ENCODE measurements at places on chromosomes 7 and 10.

DNA sequence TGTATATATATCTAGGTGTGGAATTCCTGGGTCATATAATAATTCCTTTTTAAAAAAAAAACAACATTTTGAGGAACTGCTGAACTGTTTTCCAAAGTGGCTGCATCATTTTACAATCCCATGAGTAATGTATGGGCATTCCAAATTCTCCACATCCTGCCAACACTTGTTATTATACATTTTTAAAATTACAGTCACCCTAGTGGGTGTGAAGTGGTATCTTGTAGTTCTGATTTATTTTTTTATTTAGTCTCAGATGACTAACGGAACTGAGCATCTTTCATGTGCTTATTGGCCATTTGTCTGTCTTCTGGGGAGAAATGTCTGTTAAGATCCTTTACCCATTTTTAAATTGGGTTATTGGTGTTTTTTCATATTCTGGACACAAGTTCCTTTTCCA lies 12.0 kb upstream of the KLHL7 start:
- DNase-seq: no peak

DNA sequence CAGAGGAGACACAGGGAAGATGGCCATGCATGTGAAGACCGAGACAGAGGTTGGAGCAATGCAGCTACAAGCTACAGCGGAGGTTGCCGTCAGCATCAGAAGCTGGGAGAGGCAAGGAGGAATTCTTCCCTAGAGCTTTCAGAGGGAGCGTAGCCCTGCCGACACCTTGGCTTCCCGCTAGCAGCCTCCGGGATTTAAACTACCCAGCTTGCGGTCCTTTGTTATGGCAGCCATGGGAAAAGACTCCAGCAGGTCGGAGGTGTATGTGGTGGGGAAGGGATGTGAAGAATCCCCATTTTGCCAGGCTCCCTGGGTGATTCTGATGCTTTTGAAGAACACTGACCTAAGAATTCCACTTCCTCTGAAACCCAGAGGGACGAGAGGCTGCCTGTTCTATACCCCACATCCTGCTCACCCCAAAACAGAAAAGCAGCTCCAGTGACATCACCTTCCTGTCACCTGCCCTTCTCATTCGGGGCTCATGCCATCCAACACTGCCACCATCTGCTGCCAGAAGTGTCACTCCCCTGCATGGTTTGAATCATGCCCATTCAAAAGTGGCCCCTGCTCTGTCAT lies 3.3 kb upstream of the SEPHS1 start:
- no peak for DNase-seq

DNA sequence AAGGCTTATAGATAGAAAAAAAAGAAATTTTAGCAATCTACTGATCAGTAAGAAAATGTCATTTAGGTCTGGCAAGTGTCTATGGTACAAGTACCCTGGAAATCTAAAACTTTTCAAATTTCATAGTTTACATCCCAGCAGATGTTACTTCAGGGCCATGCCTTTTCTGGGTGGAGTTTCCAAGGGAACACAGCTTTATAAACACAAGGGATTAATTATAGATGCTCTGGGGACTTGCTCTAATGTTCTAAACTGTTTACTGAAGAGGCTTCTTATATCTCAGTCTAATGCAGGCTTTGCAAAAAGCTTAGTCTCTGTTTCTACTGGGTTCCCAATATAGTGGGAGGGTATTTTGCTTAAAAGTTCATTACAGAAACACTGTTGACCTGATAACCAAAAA lies 3.1 kb downstream of the CD36 start:
- peak; percentile 14 for DNase-seq

DNA sequence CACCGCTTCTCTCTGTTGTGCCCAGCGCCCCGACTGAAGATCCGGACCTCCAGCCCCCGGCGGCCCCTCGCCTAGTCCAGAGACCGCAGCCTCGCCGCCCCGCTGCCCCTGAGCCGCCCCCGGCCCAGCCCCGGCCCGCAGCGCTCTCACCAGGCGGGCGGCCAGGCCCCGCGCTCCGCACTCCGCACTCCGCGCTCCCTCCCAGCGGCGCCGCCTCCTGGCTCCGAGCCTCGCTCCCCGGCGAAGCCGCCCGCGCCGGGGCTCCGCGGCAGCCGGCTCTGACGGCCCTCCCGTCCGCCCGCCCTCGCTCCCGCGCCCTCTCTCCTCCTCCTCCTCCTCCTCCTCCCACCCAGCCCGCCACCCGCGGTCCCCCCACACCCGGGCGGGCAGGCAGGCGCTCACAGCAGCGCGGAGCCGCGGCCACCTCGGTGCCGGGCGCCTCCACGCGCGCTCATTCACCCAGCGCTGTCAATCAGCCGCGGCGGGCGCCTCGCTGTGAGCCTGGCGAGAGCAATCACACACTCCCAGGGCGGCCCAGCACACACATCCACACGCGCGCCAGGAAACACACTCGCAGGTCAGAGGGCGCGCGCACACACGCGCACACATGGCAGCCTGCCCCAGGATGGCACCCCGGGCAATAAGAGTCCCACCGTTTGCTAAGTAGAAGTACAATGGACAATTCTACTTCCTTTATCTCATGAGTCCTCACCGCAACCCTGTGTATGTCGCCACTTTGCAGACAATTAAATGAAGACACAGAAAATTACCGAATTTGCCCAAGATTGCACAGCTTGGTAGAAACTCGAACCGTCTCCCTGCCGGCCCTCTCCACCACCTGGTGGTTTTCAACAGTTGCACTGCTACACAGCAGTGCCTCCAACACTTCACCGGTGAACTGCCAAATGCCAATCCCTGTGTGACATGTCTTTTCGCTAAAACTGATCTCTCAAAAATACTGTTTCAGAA lies at the start of gene PRRT4:
Gene PRRT4, minus strand, starts transcription at position 280 of the 969 bp plus-strand sequence.
- DNase-seq: peak; percentile 78

DNA sequence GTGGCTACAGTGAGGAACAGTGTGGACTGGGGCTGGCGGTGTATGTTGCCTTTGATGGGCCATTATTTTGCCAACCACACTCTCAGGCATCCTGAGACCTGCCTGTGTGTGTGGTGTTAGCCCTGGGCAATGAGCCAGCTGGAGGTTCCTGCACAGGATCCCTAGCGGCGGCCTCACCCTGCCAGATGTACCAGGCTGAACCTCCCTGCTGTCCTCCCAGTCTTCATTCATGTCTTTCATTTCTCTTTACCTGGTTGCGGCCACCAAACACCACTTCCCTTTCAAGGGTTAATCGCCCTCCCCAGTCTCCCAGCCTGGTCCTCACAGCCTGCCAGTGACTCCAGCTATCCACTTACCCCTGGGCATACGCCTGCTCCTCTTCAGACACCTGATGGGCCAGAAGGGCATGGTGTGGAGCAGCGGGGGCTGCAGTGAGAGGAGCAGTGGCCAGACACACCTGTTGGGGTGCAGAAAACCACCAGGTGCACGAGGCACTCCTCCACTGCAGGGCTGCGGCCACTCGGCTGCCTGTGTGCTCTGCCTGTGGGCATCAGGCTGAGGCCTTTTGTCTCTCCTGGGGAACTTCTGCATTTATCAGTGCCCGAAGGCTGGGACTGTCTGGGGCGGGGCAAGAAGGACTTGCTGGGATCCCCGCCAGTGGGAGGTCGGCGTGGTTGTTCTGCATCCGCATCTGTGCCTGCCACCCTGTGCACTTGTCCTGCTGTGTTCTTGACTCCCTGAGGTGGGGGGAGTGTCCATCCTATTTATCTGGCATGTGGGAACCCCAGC lies 111.6 kb downstream of the ARHGAP22 start:
- DNase-seq: peak; percentile 2

GRCh38 chr10:132311338-132311939 lies 3.7 kb upstream of the STK32C start:
- DNase-seq: no peak

- no peak for DNase-seq
Observed at GRCh38 chr10:116610443-116611152, 10.2 kb upstream of the PNLIPRP2 start.

DNA sequence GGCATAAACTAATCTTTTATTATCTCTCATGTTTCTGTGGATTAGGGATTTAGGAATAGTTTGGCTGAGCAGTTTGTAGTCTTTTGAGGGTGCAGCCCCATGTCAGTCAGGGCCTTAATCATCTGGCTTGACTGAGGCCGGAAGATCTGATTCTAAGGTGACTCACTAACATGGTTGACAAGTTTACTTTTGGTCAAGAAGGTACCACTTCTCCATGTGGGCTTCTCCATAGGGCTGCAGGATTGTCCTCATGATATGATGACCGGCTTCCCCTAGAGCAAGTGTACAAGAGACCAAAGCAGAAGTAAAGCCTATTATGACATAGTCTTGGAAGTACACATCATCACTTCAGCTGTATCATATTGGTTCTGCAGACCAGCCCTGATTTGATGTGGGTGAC lies 45.9 kb upstream of the OIT3 start:
- peak; percentile 5 for DNase-seq

DNA sequence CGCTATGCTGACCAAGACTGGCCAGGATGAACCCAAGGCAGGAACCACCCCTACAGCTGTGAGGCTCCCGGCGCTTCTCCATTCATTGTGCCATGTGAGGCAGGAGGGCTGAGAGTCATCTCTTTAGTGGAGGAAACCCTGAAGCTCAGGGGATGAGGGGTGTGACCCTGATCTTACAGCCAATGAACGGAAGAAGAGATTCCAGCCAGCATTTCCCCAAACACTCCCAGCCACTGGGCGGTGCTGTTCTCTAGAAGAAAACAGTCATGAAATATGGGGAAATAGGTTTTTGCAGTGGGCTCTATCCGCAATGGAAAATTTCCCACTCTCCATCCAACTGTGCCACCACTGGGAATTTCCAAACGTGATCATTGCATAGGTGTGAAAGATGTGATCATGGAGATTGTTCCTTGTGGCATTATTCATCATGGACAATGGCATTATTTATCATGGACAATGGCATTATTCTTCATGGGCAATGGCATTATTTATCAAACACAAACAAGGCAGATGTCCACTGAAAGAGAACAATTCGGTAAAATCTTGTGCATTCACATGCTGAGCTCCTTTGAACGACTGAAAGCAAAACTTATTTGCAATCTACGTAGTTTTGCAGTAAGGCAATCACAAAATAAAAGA lies 14.0 kb upstream of the SLC18A2 start:
- DNase-seq: peak; percentile 76

GRCh38 chr7:34222722-34223121 lies 317.4 kb downstream of the BMPER start:
- DNase-seq: no peak

GRCh38 chr7:92461027-92462003 lies 14.0 kb downstream of the GATAD1 start:
- DNase-seq: peak; percentile 76

DNA sequence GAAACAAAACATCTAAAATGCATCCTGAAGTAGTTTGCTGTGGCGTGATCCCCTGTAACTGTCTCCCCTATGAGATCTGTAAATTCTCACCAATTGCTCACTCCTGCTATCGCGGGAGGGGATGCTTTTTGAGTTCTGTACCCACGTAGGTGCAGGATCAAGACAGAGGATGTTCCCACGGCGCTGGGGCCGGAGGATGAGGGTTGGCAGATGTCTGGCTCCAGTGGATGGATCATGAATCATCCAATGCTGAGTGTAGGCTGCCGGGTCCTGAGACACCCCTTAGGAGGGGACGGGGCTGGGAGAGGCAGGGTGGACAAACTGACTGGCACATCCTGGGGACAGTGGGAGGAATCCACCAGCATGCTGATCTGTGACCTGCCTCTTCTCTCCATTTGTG lies 224.4 kb downstream of the USP6NL start:
- DNase-seq: no peak

GRCh38 chr10:17290226-17290625 lies 62.2 kb downstream of the VIM start:
- DNase-seq: no peak

- no peak for DNase-seq
Observed at GRCh38 chr10:20887706-20888555, 9.2 kb downstream of the NEBL start.

- DNase-seq: peak; percentile 64
Observed at GRCh38 chr7:105268511-105269392, 120.0 kb downstream of the SRPK2 start.

DNA sequence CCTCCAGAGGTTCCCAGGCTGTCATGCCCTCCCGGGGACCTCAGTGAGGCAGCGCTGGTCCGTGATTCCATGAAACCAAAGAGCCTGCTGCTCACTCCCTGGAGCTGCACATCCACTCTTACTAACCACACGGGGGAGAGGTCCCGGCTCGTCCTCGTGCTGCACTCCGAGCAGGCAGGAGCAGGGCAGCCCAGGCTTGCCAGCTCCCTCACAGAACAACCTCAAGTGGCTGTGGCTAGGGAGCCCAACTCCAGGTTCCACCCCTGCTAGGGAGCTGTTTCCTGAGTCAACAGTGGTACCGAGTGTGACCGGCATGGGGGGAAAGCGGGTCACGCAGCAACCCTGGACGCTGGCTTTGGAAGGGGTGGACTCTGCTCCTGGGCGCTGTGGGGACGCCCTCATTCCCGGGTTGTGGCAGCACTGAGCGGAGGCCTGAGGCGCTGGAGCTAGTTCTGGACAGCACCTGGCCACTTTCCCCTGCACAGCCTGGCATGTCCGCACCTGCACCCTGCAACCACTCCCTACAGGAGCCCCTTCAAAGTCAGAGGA lies 27.9 kb upstream of the PPP2R2D start:
- no peak for DNase-seq

DNA sequence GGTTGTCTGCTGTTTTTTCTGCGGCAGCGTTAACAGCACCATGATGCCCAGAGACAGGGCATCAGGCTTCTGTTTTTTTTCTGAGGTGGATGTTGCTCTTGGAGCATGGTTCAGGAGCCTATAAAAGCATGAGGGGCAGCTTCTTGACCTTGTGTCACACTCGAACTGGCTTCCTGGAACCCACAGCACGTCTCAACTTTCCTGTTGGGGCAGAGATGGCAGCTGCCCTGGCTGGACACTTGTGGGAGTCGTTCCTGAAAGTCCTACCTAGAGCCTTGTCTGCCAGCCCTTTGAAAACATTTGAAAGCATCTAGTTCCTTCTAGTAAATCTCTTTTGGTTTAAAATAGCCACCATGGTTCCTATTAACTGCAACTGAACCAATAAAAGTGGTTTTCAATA lies 28.9 kb upstream of the PRKAG2 start:
- no peak for DNase-seq

DNA sequence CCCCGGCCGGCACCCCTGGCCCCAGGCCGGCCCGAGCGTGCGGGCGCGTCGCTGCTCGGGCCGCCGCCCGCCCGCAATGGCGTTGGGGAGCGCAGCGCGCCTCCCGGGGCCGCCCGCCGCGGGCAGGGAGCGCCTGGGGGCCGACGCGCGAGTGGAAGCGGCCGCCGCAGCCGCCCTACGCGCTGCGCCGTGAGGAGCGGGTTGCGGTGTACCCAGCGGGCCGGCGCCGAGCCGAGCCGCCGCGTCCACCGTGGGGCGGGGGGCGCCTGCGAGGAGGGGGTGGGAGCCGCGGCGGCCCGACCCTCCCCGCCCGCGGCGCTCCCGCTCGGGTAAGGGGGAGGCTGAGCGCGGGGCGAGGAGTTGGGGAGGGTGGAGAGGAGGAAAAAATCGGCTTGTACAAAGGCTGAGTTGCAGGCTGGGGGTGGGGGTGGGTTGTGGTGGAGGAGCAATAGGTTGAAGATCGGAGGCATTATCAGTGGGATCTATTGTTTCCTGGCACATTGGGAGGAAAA lies 473 bp downstream of the PPP1R9A start:
- DNase-seq: peak; percentile 62

DNA sequence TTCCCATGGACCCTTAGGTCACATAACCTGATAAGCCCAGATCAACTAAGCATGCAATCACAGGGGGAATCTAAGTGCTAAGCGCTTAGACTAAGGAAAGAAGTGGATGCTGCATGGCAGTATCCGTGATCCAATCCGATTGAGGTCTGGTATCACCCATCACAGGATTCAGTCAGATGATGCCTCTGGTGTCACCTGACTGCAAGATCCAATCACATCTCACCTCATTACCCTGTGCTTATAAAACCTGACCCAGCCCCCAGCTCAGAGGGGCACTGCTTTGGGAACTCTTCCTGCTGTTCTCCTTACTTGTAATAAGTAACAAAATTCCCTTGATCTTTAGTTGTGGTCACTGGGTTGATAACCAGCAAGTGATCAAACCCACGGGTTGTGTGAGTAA lies 84.7 kb upstream of the TMEM168 start:
- DNase-seq: no peak
